Stimulated activated CD8-positive, alpha-beta memory T cell treated with anti-CD3 and anti-CD28 coated beads, Interleukin-4, amount 100 ng/mL, for 1 hour (primary cell): ENCODE measurements at places on chromosomes 6 and 20.

DNA sequence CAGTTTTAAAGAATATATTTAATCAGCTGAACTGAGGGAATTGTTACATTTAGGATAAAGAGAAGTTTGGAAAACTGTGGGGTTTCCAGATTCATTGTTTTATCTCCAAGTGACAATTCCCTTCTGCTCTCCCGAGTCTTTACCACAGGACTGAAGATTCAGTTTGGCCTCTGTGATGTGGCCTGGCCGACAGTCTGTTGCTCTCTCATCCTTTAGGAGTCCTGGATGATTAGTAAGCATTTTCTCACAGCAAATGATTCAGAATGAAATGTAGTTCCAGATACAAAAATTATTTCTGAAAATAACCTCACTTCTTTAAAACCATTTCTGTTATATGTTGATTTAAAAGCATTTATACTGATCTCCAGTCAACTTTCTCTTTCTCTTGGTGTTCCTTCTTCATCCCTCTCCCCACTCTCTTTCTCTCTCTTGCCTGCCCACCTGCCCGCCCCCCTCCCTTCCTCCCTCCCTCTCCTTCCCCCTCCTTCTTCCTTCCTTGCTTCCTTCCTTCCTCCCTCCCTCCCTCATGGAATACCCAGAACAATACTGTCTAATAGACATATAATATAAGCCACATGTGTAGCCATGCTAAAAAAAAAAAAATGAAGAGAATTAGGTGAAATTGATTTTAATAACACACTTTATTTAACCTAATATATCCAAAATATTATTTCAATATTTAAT lies 254.9 kb downstream of the PRL start:
- no peak for DNase-seq

DNA sequence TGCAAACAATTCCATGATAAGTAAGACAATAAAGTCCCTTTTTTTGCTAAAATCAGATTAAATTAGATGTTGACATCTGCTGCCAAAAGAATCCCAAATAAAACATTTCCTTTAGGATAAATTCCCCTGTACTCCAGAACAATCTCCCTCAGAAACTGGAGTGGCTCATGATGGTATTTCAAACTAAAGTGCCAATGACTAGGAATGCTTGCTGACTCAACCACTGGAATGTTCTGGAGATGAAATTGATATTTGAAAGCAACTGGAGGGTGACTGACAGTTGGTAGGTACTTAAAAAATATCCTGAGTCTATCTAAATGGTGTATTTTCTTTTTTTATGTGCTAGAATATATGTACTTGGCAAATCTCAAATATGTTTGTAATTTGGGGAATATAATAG lies 350.1 kb upstream of the TSHZ2 start:
- no peak for DNase-seq

DNA sequence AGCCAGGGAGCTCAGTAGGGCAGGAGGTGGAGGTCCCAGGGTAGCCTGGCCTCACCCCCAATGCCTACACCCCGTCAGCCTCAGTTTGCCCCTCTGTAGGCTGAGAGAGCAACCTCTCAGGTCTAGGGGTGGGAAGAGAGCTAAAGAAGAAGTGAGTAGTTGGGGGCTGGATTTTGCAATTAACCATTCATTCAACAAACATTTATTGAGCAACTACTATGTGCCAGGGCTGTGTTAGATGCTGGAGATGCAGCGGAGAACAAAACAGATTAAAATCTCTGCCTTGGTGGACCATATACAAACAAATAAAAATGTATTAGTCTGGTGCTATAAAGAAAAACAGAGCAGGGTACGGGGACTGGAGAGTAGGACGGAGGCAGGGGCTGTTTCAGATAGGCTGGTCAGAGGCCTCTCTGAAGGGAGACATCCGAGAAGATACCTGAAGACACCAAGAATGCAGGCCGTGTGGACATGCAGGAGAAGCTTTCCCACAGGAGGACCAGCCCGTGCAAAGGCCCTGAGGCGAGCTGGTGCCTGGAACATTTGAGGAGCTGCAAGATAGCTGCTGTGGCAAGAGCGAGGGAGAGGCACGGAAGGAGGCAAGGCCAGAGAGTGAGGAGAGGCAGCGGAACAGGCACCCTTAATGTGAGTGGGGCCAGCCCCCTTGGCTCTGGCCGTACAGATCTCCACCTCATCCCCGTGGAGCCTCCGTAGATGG lies 60.3 kb downstream of the GRM4 start:
- DNase-seq = no peak

DNA sequence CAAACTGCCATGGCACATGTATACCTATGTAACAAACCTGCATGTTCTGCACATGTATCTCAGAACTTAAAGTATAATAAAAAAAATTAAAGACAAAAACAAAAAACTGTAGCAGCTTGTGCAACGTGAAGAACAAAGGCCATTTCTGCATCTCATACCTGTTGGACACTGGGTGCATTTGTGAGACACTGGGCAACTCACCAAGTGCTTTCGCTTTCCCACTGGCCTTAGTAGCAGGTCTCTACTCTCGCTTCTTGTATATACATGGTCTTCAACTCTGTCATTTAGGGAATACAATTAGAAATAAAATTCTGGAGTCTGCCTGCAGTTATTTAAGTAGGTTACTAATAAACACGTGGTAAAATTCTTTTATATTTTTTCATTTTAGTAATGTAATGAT lies 423.8 kb downstream of the CBLN4 start:
- DNase-seq = no peak

- DNase-seq = no peak
These were observed 60.1 kb upstream of the LTV1 start for GRCh38 chr6:143783077-143783476.

DNA sequence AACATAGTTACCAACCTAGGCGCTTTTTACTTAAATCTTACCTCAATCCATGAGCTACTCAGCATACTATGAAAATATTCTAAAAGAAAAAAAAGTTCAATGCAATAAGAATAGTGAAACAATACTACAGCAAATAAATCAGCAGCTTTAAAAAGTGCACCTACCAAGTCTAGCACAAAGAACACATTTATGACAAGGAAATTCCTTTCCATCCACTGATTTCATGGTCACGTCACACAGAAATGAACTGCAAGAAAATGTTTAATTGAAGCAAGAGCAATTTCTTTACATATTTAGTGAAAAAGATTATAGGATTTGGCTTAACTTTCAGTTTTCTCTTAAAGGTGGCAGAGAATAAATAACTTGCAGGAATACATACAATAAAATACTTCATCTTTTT lies 36.2 kb downstream of the IBTK start:
- no peak for DNase-seq

DNA sequence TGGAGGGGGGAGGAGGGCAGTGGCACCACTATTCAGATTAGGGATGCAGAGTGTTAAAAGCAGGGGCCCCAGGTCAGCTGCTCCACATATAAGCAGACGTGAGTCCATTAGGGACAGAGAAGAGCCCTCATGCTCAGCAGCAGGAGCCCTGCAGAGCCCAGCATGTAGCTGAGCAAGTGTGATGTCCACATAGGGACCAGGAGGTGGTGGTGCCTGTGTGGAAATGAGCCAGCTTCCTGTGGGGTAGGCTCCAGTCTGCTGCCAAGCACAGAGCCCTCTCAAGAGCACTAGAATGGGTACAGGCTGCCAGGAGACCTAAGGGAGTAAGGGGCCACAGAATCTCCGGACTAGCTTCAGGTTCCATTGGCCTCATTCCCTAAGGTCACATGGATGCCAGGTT lies 57.9 kb upstream of the MLN start:
- no peak for DNase-seq

GRCh38 chr6:35735452-35735851 lies 1.4 kb upstream of the ARMC12 start:
- DNase-seq = no peak

DNA sequence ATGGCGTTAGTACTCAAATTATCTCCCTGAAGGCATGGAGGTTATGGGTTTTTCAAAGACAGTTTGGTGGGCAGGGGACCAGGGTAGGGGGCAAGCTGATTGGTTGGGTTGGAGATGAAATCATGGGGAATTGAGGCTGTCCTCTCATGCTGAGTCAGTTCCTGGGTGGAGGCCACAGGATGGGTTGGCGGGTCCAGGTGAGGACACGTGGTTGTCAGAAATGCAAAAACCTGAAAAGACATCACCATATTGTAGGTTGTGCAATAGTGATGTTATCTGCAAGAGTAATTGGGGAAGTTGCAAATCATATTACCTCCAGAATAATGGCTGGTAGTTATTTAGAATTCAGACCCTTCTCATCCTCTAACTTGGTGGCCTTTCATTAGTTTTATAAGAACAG lies 30.1 kb downstream of the GPX6 start:
- DNase-seq = no peak

DNA sequence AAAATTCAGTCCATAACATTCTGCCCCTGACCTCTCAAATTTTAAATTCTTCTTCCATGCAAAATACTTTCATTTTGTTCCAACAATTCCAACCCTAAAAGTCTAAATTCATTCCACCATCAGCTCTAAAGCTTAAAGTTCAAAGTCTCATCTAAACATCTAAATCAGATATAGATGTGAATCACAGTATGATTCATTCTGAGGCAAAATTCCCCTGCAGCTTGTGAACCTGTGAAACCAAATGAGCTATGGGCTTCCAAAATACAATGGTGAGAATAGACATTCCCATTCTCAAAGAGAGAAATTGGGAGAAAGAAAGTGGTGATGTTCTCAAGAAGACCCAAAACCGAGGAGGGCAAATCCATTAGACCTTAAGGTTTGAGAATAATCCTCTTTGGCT lies 309.8 kb downstream of the HIVEP2 start:
- no peak for DNase-seq

- no peak for DNase-seq
These were observed 13.6 kb downstream of the TM9SF4 start for GRCh38 chr20:32123088-32123487.

DNA sequence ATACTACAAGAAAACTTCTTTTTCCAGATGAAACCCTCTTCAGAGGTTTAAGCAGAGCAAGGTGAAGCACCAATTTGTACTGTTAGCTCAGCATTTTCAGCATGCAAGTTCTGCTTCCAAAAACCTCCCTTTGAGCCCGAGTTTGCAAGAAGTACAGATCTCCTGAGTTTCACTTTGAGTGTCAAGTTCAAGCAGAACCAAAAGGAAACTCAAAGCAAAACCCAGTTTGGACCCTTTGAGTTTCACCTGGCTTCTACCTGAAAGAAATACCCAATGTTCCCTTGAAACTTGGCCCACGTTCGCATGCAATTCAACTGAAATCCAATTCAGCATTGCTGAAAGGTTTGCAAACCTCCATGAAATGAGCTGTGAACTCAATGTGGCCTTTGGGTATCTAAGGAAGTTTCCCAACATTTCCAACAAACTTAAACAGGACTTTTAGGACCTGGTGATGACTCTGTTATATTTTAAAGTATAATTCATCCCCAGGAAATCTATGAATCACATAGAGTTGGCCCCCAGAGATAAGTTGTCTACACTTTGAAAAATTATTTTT lies 62.9 kb upstream of the HBS1L start:
- DNase-seq = no peak

- no peak for DNase-seq
These were observed 31.2 kb downstream of the PRR18 start for GRCh38 chr6:166277018-166277417.

GRCh38 chr6:153485072-153485471 lies 354.0 kb upstream of the RGS17 start:
- no peak for DNase-seq

GRCh38 chr20:20711413-20711812 lies 1.0 kb downstream of the RALGAPA2 start:
- DNase-seq = no peak

GRCh38 chr6:105091140-105091829 lies 88.5 kb downstream of the POPDC3 start:
- DNase-seq = no peak

- no peak for DNase-seq
These were observed 425.7 kb upstream of the ARID1B start for GRCh38 chr6:156351346-156351966.

DNA sequence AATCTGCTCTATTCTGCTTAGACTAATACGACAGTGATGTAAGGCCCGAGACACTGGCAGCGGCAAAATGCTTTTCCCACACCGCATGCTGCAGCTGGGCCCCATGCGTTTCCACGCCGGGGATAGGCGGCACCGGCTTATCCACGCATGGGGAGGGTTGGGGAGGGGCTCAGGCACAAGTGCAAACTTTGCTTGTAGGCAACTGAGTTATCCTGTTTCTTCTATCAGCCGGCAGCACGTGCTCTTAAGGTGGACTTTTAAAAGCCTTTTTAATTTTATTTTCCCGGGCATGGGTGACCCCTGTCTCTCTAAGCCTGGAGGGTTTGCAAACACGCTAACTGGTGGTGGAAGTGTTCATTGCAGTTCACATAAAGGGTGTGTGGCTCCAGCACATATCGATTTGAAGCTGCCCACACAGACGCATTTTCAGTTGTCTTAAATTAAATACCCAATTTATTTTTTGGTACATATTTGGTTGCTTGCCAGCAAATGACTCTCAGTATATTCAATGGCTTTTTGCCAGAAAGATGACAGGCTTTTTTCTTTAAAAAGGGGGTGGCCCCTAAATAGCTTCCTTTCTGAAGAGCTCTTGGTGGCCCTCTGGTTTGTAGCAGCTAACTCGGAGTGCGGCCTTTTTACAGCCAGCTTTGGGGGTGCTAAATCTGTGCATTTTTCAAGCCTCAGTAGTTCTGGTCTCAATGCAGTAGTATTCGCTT lies 561.8 kb upstream of the AGPAT4 start:
- DNase-seq = no peak

GRCh38 chr6:145829102-145829501 lies 14.5 kb upstream of the FBXO30 start:
- DNase-seq = no peak

DNA sequence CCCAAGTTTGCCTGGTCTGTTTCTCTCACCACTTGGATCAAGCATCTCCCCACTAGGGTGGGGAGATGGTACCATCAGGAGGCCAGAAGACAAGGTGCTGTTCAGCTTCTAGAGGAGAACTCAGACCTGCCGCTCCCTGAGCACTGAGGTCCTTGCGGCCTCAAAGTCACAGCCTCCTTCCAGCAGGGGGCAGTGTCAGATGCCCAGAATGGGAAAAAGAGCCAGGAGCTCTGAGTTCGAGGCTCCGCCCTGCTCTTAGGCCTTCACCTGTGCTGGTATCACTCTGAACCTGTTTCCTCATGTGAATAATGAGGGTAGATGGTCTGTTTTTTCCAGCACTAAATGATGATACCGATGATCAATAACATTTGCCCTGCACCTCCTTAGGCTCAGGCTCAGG lies 68.7 kb downstream of the TOX2 start:
- DNase-seq = no peak

DNA sequence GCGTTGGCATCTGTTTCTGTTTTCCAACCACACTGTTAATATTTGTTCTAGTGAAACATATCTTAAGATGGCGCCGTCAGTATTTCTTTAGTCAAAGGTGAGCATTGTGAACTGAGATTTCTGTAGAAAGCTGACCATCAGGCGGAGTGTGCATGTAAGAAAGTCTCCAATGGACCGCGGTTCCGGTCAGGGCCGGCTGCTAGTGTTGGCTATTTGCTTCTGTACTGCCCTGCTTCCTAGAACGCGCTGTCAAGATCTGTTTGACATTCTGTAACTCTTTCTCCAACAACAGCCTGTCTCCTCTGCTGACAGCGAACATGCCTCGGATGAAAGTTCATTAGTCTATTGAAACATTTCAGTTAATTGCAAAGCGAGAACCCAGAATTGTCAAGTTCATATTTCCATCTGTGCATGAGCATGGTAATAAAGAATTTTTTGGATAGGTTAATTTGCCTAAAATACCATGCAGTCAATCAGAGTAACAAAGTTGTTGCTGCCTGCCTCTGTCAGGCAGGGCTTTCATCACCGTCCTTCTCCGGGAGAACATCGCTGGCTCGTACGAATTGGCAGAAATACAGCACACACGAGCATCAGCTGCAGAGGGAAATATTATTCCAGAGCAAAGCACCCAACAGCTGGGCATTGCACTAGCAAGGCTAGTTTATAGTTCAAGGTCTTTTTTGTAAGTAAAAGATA lies 369.1 kb downstream of the CDH4 start:
- DNase-seq = no peak
